T follicular helper cell (primary cell): ENCODE measurements at places on chromosomes 4 and X.

- DNase-seq: no peak
Measured at GRCh38 chr4:10046471-10046870, 25.2 kb upstream of the SLC2A9 start.

DNA sequence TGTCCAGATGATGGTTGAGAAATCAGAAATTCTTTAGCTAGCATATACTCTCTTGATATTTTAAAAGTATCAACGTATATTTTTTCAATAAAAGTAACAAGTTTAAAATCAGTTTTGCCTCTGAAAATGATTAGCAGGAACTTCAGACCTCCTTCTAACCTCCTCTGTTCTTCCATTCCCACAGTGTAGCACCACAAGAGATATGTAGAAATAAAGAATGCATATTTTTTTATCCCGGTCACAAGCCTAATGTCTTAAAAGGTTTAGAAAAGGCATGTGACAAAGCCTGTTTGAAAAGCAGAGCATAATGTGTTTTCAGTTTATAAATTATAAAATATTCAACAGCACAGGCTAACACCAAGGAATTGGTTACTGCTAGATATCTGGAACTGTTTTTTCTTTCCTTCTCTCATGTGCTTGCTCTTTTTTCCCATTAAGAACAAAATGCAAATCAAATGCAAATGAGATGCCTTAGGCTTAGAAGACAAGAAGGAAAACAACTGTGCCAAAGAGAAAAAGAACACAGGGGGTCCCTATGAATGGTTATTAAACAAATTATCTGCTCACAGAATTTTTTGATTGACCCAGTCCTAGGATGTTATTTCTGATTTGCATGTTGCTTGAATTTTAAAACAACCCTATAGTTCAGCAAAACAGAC is 351.7 kb upstream of the FAM241A start:
- DNase-seq: no peak

DNA sequence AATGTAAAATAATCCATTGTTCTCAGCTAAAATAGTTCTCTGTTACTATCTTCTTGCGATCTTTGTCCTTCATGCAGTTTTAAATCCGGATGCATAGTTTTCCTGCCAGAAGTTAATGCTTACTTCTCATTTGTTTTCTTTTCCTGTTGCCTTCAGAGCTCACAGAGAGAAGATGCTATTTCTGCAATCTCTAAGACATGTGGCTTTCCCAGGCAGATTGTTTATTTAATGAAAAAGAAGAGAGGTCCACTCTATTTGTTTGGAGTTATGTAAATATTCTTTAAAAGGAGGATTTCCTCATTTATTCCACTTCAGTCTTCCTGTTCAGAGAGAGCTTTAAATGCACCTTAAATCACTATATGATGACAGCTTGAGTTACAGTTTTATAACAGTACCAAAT is 39.3 kb upstream of the HPGD start:
- DNase-seq: no peak

GRCh38 chr4:87316961-87317360 is 5.7 kb downstream of the HSD17B13 start:
- no peak for DNase-seq

DNA sequence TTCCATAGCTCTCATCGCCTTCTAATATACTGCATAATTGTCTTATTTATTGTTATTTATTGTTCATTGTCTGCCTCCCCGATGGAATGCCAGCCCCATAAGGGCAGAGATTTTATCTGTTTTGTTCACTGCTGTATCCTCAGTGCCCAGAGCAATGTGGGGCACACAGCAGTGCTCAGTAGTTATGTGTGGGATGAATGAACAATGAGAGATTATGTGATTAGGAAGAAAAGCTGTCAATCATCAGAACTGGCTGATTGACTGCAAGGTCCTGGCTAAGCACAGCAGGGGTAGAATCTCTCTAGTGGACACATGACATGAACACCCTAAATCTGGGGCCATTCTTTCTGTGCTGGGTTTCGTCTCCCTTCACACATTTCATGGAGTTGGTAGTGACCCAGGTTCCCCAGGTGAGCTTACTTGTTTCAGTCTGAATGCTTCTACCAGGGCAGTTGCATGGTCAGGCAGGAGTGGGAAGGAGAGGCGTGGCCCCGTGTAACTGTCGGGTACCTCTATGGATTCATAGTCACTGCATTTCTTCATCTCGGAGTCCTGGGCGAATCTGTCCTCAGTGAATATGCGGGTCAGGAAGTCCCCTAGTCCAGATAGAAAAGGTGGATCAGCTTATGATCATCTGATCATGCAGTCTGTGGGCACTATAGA is 12.6 kb downstream of the PPEF2 start:
- DNase-seq: no peak

- no peak for DNase-seq
Measured at GRCh38 chr4:41832961-41833360, 84.4 kb upstream of the PHOX2B start.

DNA sequence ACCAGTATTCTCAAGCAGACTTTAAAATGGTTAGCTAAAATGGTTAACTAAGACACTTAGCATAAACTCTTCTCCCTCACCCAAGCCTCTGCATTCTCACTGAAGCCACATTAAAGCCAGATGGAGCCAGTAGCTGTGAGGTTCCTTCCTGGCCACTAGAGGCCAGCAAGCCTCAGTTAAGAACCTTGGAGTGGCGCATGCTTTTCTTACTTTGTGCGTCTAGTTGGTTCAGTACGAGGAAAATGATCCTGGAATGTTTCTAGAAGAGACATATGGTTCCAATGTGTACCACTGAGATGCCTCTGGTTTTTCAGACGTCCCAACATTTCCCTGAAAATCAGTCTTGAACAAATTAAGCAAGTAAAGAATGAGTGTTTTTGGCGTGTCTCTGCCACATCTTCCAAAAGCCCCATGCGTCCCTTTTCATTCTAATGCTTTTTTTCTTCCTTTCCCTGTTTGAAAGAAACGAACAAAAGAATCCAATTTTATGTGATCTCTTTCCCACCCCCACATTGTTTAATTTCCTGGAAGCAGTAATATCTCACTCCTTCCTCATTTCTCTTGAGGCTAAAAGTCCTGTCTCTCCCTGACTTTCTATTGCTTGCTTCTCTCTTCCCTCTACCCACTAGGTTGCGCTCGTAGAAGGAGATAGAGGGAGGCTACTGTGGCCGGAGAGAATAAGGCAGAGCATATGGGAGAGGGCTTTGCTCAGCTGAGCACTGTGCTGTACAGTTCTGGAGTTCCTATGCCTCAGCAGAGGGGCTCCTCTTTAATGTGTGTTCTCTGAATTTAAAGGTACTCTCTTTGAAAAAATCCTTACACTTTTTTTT is 82.9 kb upstream of the TAB3 start:
- no peak for DNase-seq

DNA sequence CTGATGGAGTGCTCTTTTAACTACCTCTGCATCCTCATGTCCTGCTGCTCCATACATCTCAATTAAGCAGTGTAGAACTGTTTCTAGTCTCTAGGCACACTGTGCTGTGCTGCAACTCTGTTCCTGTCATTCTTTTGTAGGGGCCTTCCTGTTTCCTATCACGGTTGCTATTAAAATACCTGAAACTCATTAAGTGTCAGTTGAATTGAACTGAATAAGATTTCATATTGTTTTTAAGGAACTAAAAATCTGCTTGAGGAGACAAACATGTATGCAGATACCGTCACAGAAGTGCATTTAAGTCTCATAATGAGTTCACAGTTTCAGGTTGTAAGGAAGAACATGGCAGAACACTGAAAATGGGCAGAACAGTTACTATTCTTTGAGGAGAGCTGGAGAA is 170.1 kb downstream of the LARP7 start:
- DNase-seq: no peak

- DNase-seq: no peak
Measured at GRCh38 chr4:7607156-7607910, 172.6 kb upstream of the PSAPL1 start.

GRCh38 chr4:156686120-156686519 is 285.5 kb downstream of the PDGFC start:
- DNase-seq: no peak

GRCh38 chrX:7444967-7445366 is 297.0 kb upstream of the PUDP start:
- DNase-seq: no peak

DNA sequence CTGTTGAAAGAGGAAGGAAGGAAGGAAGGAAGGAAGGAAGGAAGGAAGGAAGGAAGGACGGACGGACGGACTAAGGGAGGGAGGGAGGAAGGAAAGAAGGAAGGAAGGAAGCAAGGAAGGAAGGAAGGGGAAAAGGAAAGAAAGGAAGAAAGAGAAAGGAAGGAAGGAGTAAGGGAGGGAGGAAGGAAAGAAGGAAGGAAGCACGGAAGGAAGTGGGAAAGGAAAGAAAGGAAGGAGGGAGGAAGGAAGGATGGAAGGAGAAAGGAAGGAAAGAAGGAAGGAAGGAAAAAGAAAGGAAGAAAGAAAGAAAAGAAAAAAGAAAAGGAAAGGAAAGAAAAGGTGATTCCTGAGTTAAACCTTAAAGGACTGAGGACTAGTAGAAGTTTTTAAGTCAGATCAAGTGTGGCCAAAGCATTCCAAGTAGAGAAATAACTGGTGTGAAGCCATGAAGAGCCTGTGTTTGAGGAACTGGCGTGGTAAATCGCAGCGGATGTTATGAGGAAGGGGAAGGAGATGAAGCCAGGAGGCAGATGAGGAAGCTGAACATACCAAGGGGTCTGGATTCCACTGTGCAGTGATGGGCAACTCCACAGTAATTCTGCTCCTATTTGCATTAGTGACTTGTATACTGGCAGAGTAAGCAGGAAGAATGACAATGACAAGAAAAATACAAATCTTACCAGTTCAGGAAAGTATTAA is 163.5 kb downstream of the MGST2 start:
- no peak for DNase-seq

DNA sequence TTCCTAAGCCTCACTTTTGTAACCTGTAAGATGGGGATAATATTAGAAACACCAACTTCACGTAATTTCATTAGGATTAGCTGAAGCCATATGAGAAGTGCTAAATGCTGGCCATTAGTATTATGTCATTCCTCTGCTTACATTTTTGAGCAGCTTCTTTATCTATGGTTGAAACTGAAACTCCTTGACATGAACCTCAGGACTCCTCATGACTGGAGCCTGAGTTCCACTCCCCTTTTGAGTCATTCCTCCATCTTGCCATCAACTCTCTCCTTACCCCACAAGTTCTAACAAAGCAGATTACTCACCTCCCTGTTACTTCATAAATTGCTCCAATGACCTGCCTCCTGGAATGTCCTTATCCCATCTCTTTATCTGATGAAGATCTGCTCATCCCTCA is 123.2 kb upstream of the KCNIP4 start:
- no peak for DNase-seq

GRCh38 chr4:163003979-163004378 is 162.7 kb downstream of the NAF1 start:
- no peak for DNase-seq

DNA sequence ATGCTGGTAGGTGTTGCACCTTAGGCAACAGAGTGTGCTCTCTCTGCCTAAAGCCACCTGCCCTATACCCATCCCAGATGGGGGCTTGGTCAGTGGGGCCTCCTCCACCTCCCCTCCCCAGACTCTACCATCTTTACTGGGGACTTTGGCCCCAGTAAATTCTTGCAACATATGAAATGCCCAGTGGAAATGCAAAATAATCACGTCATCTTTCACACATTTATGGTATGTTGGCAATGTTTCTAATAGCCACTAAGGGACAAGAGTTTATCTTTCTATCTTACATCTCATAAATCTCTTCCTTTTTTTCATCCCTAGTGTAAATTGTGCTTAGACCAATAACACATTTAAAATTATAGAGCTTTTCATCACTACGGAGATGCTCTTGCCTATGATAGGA is 103.0 kb upstream of the MAML3 start:
- no peak for DNase-seq

GRCh38 chr4:4914059-4914820 is 54.8 kb downstream of the MSX1 start:
- no peak for DNase-seq

GRCh38 chr4:116243431-116243830 is 841.9 kb downstream of the TRAM1L1 start:
- no peak for DNase-seq

DNA sequence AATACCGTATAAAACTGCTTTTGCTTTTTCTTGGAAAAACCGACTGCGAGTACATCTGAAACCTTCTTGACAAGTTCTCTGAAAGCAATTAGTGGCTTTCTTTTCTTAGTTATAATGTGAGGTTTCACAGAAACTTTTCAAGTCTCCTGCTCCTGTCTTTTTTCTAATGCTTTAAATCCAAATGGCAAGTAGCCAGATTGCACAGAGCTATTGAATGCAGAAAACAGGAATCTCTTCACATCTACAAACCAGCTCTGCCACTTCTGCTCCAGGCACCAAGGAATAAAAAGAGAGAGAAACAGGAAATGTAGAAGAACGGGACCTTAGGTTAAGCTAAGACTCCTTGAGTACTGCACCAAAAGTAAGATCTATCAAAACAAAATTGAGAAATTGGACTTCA is 267.3 kb upstream of the TET2 start:
- no peak for DNase-seq

GRCh38 chr4:88949605-88950004 is 107.4 kb downstream of the FAM13A start:
- DNase-seq: no peak

DNA sequence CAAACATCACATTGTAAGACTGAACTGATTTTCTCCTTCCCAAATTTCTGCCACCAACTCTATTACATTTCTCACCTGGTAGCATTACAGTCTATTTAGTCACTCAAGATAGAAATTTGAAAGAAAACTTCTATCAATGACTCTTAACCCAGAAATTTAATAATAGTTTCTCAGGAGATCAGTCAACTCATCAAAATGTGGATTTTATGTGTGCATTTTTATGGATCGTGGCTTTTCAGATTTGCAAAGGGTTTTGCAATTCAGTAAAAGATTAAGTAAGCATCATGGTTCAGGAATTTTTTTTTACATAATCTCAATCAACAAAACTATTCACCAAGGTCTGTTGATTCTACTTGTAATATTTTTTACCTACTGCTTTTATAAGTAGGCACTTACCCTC is 111.1 kb downstream of the CFAP299 start:
- DNase-seq: no peak

GRCh38 chrX:66751136-66751782 is 112.4 kb upstream of the EDA2R start:
- no peak for DNase-seq

DNA sequence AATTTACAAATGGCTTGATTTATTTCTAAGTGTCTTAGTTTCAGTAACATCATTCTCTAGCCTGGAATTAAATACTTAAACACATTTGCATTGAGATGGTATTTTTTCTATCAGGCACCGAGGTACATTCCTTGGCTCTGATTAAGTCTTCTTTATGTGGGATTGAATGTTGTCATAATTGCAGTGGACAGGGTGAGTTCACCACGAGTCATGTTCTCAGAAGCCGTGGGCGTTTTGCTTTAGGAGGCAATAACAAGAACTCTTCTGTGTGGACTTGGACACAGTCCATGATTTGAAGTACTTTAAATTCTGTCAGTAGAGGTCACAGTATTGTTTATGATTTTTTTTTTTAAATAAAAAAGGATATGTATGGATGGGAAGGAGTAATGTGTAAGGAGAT is 57.1 kb upstream of the EFHC2 start:
- DNase-seq: no peak

- DNase-seq: no peak
Measured at GRCh38 chr4:76624241-76624681, 189.2 kb downstream of the SHROOM3 start.

GRCh38 chr4:165378745-165379677 is at the start of gene CPE:
TSS of gene CPE (plus strand) at chr4:165379008. CDS start at chr4:165379222, 214 bp downstream.
- peak; percentile 19 for DNase-seq
